Kidney tubule cell (primary cell): ENCODE measurements at places on chromosomes 2 and 18.
A peak's percentile ranks its signal among the peaks of the same experiment; 100 is the strongest.

DNA sequence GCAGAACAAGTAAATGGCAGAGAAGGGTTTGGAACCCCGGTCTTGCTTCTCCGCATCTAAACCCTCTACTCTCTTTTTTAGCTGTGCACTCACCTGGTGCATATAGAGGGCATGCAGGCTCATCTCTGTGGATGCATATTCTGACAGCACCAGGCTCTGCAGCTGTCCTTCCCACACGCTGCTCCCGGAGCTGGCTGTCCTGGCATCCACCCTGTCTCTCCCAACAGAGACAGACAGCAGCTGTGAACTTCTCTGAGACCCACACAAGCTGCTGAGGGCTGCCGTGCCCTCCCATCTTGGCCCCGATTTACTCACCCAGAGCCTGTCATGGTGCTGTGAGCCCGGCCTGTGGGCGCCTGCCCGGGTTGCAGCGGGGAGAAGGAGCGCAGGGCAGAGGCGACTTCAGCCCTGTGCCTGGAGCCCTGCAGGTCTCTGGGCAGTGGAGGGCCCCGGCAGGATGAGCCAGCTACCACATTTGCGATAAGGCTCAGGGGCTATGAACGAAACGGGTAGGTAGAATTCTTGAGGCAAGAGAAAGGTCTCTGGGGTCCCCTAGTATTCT is 3.3 kb upstream of the ABCB6 start:
- DNase-seq: no peak

DNA sequence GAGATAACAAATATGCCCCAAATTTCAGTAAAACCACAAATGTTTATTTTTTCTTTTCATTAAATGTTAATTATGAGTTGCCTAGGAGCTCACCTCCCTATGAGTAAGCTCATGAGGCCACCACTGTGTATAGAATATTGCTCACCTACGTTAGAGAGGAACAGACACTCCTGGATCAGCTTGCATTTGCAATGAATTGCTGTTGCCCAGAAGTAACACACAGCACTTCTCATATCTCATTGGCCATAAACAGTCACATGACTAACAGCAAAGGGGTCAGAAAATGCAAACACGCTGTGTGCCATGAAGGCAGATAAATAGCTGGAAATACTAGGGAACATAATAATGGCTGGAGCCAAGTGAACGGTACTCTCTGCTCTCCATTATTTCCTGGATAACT is 89.0 kb upstream of the GALNT5 start:
- DNase-seq: no peak

- no peak for DNase-seq
Observed at GRCh38 chr18:14093307-14093915, 38.8 kb downstream of the ZNF519 start.

- peak; percentile 59 for DNase-seq
Observed at GRCh38 chr18:39462436-39462835, 1896.8 kb upstream of the CELF4 start.

DNA sequence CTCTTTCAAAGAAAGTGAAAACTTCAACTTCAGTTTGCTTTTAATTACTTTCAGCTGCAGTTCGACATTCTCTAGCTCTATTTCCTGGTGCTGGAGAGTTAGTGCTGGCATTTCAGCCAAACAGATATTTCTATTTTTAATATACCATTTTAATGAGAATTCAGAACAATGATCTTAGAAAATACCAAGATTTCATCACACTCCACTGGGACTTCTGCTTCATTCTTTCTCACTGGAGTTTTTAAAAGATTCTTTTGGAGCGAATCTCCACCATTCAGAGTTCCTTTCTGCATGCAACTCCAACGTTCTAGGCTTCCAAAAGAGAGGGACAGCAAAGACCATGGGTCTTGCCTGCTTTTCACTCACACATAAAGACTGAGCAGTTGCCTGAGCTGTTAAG is 94.2 kb downstream of the CABLES1 start:
- DNase-seq: no peak

DNA sequence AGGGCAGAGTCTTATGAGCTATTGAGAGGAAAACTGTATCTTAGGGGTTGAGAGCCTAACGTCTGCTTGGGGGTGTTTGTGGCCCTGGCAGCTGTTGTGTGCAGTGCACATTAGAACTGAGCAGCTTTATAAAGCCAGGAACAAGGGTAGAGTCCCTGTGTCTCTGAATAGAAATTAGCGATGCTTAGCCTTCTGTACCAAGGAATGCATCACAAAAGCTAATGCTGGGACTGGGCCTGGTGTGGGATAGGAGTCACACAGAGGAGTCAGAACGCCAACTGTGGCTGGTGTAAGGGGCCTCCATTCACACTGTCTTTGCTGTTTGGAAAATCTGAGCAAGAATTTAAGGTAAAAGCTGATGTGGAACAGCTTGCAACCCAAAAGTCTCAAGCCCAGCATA is 283.2 kb downstream of the SOX11 start:
- DNase-seq: no peak
